Activated CD8-positive, alpha-beta memory T cell treated with anti-CD3 and anti-CD28 coated beads for 4 hours (primary cell): ENCODE measurements at places on chromosomes 1 and 21.
A peak's percentile ranks its signal among the peaks of the same experiment; 100 is the strongest.

- no peak for DNase-seq
Observed at GRCh38 chr1:172487550-172487949, 43.7 kb upstream of the PIGC start.

- no peak for DNase-seq
Observed at GRCh38 chr1:168148916-168149315, 12.2 kb upstream of the GPR161 start.

DNA sequence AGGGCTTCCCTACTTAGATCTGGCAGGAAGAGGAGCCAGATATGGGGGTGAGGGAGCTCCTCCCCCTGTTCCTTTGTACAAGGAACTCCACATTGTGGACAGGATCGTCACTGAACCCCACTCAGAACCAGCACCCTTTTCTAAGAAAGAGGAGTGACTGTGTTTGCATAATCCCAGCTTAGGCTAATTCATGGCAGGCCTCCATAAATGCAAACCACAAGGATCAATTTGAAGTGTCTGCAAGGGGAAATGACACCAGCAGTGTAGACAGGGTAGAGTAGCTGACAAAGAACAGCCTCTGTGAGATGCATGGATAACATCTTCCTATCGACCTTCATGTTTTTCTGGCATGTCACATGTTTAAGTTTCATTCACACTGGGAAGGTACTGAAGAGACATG is 11.7 kb downstream of the MX1 start:
- no peak for DNase-seq

GRCh38 chr1:246117066-246117791 is 389.9 kb downstream of the SMYD3 start:
- DNase-seq, result peak; percentile 10

- no peak for DNase-seq
Observed at GRCh38 chr1:94438692-94439276, 20.6 kb downstream of the ABCD3 start.

GRCh38 chr1:70327306-70328076 is 27.0 kb downstream of the ANKRD13C start:
- no peak for DNase-seq

DNA sequence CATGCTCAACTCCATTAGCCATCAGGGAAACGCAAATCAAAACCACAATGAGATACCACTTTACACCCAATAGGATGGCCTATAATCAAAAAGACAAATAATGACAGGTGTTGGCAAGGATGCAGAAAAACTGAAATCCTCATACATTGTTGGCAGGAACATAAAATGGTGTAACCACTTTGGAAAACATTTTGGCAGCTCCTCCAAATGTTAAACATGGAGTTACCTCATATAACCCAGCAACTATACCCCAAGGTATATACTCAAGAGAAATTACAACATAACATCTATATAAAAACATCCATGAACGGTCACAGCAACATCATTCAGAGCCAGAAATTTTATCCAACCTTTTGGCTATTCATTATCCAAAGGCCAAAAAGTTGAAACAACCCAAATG is 11.6 kb downstream of the EIF4G3 start:
- no peak for DNase-seq
